NCI-H774 (cell line): ENCODE measurements at places on chromosomes 6 and 20.

GRCh38 chr6:109964949-109965348 lies 13.2 kb upstream of the GPR6 start:
- no peak for DNase-seq

DNA sequence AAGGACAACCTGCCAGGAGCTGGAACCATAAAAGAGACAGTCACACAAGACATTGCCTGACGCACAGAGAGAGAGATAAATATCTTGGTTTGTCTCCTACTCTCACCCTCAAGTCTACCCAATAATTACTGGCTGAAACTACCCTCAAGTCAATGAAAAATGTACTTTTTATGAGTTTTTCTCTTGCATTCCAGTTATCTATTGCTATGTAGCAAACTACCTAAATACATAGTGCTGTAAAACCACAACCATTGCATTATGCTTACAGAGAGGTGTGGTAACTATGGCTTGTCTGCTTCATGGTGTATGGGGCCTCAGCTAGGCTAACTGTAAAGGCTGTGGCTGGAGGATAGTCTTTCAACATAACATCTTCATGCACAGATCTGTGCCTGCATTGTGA lies 247.8 kb downstream of the HAO1 start:
- no peak for DNase-seq

DNA sequence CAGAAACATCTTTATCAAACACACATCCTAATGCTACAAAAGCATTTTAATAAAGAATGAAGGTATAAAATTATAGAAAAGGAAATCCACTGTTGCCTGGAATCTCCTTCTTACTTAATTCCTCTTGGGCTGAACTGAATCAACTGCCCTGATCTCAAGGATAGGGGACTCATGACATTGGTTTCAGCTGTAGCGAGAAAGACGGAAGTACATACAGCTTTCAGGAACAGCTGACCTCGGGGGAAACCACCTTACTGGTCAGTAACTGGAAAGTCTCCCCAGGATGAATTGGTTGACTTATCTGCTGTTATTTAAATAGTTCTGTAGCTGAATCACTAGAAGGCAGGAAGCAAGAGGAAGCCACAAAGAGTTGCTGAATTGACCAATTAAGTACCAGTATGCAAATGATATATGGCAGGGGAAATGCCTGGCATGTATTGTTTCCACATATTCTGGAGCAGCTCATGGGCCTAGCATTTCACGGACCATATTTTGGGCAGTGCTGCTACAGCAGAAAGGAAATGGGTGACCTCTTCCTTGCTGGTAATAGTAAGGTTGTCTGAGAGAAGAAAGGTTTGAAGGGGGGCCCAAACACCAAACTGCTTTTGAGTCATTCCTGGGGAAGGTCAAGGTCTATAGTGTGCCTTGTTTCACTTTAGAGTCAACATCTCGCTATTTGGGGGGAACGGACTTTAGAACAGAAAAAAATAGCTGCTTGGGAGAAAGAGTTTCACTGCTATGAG lies 43.7 kb upstream of the MAP7 start:
- no peak for DNase-seq

- DNase-seq: no peak
Measured at GRCh38 chr6:71053475-71053874, 96.6 kb upstream of the B3GAT2 start.

GRCh38 chr6:158057213-158057987 lies 75.7 kb downstream of the SYNJ2 start:
- no peak for DNase-seq

GRCh38 chr6:109820706-109821350 lies 129.7 kb downstream of the FIG4 start:
- DNase-seq: no peak

DNA sequence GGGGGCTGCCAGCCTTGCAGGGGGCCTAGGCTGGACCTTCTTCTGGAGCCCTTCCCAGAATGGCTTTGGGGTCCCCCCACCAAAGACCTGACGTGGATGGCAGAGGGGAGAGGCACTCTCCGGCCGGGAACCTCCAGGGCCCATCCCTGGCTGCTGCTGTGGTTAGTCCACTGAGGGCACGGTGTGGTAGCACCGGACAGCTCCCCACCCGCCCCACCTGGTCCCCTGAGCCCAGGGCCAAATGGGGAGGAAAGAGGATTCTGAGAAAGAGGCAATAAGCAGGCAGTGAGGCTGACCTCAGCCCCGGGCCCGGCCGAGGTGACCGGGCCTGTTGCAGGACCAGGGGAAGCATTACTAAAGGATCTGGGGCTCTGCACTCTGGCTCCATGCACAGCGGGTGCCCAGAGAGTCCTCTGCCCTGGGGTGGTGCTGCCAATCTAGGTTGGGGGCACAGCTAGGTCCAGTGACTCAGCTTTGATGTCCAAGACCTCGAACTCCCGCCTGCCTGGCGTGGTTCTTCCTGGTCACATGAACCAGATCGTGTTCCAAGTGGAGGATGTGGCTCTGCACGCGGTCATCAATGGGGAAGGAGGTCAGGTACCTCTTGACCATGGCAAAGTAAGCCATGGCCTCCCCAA lies 2.2 kb downstream of the CENPB start:
- DNase-seq: no peak

- DNase-seq: no peak
Measured at GRCh38 chr20:10022625-10023024, 12.2 kb upstream of the ANKEF1 start.

DNA sequence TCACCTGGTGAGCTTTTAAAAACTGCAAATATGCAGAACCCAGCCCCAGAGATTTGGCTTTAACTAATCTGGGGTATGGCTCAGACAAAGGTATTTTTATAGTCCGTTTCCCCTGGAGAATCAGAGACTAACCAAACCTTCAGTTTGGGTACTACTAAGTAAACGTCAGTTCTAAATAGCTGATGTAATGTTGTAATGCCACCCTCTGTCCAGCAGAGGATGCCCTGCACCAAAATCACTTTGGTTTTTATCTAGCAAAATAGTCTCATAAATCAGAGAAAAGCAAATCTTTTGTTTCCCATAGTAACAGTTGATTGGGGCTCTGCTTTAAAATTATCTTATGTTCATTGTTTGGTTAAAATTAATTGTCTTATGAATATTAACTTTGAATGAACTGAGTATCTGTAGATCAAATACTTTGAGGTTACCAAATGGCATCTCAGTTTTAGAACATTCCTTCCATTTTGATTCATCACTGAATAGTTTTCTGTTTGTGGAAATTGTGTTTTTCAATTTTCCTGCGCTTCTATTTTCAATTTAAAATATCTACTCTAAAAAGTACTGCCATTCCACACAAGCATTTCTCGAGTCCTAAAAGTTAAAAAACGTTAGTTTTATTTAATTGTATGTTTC lies 278.3 kb upstream of the PLCB4 start:
- DNase-seq: no peak

GRCh38 chr6:44255871-44256774 lies 1.2 kb downstream of the SLC35B2 start:
- DNase-seq: no peak

GRCh38 chr6:96834070-96834469 lies 3.2 kb downstream of the GPR63 start:
- DNase-seq: no peak

DNA sequence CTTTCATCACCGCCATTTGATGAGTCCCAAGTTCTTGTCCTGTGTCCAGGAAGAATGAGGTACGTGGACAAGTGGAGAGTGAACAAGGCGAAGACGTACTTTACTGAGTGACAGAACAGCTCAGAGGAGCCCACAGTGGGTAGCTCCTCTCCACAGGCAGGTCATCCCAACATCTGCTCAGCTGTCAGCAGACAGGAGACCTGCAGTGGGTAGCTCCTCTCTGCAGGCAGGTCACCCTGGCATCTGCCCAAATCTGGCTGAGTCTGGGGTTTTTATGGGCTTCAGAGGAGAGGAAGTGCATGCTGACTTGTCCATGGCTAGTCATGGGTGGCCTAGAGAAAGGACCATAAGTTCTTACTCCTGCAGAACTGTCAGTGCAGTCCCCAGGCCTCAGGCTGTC lies 32.7 kb upstream of the PDYN start:
- DNase-seq: no peak

- no peak for DNase-seq
Measured at GRCh38 chr6:31874084-31874670, 4.6 kb downstream of the SLC44A4 start.

DNA sequence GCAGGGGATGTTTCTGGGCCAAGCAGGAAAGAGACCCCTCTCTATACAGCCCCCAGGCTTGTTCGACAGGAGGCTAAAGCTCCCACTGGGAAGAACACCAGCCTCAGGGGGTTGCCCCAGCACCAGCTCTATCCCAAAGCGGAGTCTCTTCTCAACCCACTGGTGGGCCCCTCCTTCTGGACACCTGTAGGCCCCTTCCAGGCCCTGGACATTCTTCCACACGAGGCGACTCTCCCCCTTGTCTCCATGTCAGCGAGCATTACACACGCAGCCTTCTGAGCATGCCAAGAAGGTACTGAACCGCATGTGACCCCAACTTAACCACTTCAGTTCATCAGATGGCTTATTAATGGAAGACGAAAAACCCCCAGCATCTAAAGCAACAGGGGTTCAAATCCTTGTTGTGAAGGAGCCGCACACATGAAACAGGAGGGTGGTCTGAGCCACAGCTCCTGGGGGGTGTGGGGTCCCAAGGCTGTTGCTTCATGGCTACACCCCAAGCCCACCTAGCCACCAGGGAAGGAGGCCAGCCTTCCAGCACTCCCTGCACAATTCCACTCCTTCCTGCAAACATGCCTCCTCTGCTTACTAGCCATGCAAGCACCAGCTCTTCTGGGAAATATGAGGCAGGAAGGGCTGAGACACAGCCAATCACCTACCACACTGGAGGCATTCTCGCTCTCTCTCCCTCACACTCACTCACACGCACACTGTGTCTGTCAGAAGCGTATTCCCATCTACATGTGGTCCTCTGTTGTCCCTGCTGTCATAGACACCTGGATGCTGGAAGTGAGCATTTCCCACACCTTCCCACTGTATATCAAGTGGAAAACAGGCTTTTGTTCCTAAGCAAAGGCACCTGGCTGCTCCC lies 104.5 kb downstream of the NOL4L start:
- DNase-seq: no peak

DNA sequence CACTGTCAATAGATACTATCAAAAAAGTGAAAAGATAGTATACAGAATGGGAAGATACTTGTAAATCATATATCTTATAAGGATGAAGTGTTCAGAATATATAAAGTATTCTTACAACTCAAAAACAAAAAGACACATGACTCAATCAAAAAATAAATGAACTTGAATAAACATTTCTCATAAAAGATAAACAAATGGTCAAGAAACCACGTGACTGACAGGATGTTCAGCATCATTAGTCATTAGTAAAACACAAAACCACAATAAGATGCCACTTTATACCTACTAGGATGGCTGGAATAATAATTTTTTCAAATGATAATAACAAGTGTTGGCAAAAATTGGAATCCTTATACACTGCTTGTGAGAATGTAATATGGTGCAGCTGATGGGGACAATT lies 729.1 kb upstream of the HS3ST5 start:
- DNase-seq: no peak

DNA sequence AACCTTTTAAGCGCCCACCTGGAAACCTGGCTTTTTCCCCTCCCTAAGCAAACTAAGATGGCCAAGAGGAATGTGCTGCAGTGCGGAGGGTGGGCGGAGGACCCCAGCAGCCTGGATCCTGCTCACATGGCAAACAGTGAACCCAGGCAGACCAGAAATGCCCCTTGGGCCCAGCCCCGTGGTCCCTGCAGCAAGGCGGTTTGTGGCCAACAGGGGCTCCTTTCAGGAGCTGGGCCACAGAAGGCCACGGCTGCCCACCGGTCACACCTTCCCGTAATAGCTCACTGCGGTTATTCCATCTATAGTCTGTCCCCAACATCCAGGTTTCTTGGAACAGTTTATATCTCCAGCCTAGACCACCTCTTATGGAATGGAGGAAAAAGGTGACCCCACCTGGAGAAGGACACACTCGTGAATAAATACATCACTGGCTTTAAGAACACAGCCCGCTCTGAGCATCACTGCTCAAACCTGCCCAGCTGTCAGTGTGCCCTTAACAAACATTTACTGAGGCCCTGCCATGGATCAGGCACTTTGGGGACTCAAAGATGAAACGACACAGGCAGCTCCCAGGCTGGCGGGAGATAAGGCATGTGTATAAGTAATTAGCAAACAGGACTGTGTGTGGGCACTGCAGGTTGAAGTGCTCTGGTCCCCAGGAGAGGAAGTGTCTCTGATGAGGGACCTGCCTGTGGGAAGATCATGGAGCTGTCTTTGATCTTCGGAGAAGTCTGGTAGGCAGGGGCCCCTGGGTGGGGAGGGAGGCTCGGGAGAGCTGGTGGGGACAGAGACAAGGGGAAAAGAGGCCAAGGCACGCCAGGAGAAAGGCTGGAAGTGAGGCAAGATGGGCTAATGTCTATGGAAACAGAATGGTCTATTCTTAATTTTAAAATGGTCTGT lies 3.2 kb upstream of the TUBB1 start:
- no peak for DNase-seq

DNA sequence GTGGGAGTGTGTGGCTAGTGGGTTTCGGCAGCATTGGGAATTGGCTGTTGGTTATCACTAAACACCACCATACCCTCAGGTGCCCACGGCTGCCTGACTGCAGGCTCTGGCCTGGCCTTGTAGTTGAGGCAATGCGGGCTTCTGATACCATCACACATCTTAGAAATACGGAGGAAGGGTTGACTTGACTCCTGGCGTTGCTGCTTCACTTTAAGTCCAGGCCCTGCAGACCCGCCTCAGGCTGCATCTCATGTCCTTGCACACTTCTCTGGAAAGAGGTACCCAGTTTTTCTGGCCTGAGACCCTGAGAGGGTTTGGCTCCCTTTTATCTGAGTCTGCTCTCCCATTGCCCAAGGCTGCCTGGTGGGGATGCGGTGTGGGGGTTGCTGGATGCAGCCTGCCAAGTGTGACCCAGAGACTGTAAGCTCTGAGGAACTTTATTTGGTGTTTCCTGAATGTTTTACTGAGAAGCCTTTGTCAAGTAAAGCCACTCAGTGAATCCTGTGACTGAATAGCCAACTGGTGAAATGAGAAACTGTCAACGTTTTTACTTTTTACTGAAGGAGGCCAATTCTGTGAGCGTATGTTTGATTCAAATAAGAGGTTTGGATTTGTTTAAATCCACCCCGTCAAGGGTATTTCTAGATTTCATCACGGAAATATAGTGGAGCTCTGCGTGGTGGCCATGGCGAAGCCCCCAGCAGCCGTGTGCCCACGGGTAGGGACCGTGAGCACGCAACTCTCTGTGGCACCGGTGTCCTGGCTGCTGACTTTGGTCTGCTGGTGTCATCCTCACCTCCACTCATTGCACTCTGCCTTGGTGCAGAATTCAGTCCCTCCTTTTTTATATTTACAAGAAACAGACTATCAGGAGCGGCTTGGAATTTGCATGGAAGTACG lies 160.1 kb downstream of the DTNBP1 start:
- no peak for DNase-seq

DNA sequence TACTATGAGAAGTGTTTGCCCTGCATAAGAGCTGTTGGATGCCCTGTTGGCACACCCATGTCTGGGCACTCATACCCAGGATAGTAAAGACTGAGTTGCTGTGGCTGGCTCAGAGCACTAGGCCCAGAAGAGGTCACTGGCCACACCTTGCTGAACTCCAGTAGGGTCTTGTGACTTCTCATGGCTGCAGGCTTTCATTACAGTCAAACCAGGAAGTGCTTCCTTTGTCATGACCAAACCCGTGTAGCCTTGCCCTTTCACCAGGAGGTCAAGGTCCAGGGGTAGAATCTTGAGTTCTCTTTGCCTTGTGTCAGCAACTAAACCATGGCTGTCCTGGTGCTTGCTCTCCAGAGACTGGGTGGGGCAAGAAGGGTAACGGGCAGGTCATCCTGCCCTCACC lies 49.5 kb downstream of the CD164 start:
- DNase-seq: no peak
